ENCODE measurements at places on chromosomes 12 and 14.

GRCh38 chr12:802242-803120 is 50.1 kb downstream of the WNK1 start:
- DNase-seq, result no peak

- DNase-seq, result no peak
These were observed 21.9 kb downstream of the PTPRB start for GRCh38 chr12:70615174-70615866.

GRCh38 chr12:64824500-64825142 is at the start of gene TBC1D30:
TBC1D30 (plus strand) TSS chr12:64824647; CDS start chr12:64824880, 233 bp downstream.
- peak; percentile 19 for DNase-seq

GRCh38 chr12:52587563-52587962 is 13.7 kb downstream of the KRT72 start:
- DNase-seq, result no peak

- DNase-seq, result no peak
These were observed 4.6 kb upstream of the SEC23A start for GRCh38 chr14:39107591-39107996.

- no peak for DNase-seq
These were observed 2.5 kb downstream of the OR6C2 start for GRCh38 chr12:55446326-55446725.

- no peak for DNase-seq
These were observed 4.8 kb downstream of the TNFAIP2 start for GRCh38 chr14:103127861-103128598.

- DNase-seq, result no peak
These were observed 40.3 kb downstream of the PEX5 start for GRCh38 chr12:7229741-7230140.

DNA sequence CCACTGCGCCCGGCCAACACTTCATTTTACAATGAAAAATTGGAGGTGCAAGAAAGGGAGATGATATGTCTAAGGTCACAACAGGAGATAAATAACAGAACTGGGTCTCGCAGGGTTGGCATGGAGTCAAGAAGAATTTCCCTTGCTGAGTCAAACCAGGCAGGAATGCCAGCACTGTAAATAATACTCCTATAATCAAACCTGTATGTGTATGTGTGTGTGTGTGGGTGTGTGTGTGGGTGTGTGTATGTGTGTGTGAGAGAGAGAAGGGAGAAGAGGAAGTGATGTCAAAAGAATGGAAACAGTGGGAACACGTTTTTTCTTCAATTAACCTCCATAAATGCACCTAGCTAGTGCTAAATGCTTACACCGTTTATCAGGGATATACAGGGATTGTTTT is 70.4 kb downstream of the TMEM116 start:
- DNase-seq, result no peak

DNA sequence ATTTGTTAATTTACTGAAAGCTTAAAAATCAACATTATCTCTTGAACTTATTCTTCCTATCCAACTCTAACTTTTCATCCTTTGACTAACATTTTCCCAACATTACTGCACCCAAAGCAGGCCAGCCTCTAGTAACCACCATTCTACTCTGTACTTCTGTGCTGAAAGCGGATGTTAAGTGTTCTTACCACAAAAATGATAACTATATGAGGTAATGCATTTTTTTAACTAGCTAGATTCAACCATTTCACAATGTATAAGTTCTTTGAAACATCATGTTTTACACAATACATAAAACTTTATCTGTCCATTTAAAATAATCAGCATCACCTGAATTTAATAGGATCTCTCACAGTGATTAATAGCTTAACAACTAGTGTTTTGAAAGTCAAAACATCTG is 468.5 kb upstream of the MGAT4C start:
- no peak for DNase-seq

DNA sequence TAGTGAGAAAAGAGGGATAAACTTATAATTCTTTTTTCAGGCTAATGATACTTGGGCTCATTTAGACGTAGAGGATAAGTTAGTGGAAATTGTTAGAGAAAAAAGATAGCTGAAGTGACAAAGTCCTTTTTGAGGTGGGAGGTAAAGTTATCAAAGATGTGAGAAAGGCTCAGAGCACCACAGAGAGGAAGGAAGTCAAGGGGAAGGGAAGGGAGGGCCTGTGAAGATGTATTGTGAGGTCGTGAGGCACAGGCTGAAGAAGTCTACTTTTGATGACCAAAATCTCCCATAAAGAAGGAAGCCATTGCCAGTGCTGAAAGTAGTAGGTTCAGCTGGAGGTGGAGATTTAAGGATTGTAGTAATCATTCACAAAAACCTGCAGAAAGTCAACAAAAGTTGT is 19.4 kb upstream of the PTGDR start:
- DNase-seq, result no peak

- DNase-seq, result no peak
These were observed 111.0 kb upstream of the MAX start for GRCh38 chr14:65213316-65213715.

DNA sequence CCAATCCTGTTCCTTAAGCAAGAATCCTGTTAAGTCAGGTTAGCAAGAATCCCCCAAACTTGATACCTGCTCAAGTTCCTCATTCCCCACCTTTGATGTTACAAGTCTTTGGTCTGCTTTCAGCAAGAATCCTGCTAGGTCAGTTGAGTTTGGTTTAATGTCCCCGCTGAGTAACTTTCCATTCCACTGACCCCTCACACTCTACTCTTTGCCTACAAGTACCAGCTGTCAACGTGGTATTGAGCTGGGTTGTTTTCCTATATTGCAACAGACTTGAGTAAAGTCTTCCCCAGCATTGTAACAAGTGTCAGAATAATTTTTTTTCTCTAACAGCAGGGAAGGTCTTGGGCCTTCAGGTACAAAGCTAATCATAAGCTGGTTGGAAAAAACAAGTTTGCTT is 6.3 kb downstream of the PPM1H start:
- DNase-seq, result no peak

DNA sequence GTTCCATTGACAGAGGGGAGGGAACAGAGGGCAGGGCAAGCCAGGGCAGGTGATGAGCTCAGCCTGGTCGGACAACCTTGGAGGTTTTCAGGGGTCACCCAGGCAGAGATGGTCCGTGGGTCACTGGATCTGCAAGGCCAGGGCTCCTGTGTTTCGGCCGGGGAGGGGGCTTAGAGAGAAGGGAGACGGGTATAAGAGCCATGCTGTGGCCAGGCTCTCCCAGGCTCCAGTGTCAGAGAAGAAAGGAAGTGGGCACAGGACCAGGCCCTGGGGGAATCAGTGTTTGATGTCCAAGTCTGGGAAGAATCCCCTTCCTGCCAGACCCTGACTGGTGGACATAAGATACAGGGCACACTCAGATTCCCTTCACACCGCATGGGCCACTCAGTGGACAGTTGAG is 36.9 kb downstream of the DIO3 start:
- DNase-seq, result no peak

DNA sequence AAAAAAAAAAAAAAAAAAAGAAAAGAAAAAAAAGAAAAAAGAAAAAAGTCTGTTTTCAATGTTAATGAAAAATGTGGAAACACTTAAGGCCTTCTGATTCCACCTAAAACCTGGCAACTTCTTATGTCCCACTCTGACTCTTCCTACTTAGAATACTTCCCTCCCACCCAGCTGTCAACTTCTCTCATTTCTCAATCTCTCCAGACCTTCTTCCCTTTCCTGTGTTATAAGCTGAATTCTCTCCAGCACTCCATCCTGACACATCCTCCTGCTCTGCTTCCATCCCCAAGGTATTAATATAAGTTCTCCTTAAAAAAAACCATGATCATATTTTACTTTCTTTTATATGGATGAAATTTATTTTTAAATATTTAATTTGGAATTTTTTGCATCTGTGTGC is 20.3 kb upstream of the TMTC1 start:
- DNase-seq, result no peak

DNA sequence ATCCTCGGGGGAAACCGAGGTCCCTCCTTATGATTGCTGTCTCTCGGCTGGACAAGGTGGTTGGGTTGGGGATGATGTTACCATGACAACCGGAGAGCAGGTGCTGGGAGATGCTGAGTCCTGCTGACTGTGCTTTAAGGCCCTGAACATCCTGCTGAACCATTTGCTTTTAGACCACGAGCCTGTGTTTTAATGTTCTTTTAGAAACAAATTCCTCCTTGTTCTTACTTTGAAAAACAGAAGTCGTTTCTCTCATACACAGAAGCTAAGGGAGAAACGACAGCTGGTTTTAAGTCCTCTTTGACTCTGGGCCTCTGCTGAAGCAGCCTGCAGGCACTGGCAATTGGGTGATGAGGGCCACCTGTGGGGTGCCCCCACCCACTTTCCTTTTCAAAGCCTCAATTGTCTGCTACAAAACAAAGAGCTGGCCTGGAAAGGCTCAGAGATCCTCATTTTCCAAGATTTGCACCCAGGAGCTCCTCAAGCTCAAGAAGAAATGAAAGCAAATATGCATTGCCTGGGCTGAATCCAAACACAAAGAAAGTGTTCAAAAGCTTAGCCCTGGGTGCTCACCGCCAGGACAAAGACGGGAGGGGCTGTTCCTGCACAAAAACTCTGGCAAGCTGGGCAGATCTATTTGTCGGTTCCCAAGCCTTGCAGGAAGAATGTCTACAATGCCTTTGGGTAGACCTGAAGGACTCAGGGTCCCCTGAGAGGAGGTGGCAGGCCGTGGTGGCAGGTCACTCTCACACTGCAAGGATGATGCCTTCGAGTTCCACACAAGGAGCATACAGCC is 90.0 kb upstream of the CLMN start:
- DNase-seq, result no peak

- no peak for DNase-seq
These were observed 159.7 kb downstream of the PAH start for GRCh38 chr12:102757154-102757881.

GRCh38 chr14:94052662-94053061 is 26.5 kb downstream of the OTUB2 start:
- DNase-seq, result no peak

GRCh38 chr12:100499416-100499815 is 25.8 kb downstream of the NR1H4 start:
- DNase-seq, result no peak

- no peak for DNase-seq
These were observed 21.1 kb upstream of the LGALS3 start for GRCh38 chr14:55107766-55108554.

- no peak for DNase-seq
These were observed 120.7 kb upstream of the SCAF11 start for GRCh38 chr12:46110928-46111699.

DNA sequence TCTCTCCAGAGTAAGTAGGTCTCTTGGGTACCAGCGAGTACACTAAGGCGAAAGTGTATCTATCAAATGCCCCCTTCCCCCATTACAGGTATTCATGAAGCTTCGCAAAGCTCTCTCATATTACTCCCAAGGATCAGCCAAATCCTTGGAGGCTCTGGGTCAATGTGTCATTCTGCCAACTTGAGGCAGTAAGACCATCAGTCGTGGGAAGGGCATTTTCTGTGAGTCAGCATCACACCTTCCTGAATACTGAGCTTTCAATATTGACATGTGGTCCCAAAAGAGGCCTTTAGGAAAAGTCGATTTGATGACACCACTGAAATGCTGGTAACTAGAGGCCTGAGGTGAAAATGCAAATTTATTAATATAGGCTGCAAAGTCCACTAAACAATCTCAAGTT is 323.9 kb downstream of the LRIG3 start:
- DNase-seq, result no peak

GRCh38 chr12:130606231-130606630 is 109.9 kb downstream of the RIMBP2 start:
- no peak for DNase-seq

- no peak for DNase-seq
These were observed at the start of gene ADGRD1 for GRCh38 chr12:130953771-130954543. ADGRD1 (plus strand) TSS chr12:130953907; CDS start chr12:130954466, 559 bp downstream.

DNA sequence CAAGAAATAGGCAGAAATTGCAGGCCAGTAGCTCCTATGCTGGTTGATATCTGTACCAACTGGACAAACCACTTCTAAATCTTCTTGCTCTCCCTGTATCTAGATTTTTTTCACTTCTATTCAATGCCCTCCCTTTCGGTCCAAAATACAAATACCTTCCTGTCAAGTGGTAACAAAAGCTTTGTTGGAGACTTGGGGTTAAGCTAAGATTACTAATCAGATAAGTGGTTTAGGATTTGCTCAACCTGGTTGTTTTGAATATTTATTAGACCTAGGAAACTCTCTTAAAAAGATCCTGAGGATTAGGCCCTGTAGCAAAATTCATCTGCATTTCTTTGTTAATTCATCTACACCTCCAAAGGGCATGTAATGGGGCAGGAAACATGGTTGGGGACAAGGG is 410.1 kb downstream of the NAV3 start:
- DNase-seq, result no peak

GRCh38 chr12:11756523-11756922 is 107.0 kb downstream of the ETV6 start:
- DNase-seq, result no peak

DNA sequence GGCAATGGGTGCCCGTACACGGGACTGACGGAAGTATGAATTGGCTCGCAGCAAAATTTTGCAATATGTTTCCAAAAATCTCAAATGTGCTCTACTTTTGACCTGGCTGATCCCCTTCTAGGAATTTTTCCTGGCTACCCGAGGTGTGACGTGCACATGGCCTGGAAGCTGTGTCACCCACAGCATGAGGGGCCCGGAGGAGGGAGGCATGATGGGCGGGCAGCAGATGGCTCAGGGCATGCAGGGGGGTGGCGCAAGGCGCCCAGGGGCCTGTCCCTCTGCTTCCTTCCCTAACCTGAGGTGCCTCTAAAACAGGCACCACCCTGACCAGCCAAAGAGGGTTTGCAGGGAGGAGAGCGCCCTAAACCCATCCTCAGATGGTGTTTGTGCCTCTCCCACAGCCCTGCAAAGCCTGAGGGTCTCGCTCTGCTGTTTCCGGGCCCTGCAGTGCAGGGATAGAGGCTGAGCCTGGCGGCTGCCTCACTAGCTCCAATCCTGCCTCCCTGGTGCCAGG is 6.7 kb downstream of the GPR132 start:
- no peak for DNase-seq

- no peak for DNase-seq
These were observed 17.3 kb downstream of the USP44 start for GRCh38 chr12:95533985-95534384.

DNA sequence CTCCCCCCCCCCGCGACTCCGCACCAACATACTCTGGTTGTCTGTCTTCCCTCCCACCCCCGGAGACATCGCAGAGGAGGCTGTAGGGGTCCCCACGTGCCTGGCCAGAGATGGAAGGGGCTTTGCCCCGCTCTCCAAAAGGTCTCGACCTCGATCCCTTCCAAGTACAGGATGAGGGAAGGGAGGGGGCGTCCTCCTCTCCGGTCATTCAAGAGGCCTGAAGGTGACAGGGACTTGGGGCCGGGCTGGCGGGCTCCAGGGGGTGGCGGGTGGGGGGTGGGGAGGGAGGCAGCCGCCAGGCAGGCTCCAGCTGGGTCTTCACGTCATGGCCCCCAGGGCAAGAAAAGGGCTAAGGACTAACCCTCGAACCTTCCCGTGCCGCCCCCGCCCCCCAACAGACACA is 15.1 kb downstream of the TBX3 start:
- no peak for DNase-seq

- DNase-seq, result no peak
These were observed 167.7 kb upstream of the AMIGO2 start for GRCh38 chr12:47247418-47247817.

DNA sequence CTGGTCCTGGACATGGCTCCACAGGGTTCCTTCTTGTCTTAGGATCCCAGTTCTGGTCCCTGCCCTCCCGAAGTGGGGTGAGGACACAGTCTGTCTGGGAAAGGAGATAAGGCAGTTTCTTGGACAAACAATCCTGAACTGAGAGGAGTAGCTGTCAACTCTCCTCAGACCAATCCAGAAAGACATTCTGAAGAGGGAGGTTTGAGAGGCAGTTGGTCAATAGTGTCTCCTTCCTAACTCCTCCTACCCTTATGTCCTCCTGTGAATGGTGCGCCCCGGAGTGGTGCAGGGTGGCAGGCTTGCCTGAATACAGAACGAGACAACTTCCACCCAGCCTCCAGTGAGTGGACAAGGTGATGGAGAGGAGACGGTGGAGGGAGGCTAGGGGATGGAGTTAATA is 15.4 kb upstream of the ASIC1 start:
- no peak for DNase-seq
